ENCODE measurements at places on chromosomes 4 and X.
A peak's percentile ranks its signal among the peaks of the same experiment; 100 is the strongest.

- no peak for DNase-seq
These were observed 125.9 kb downstream of the MFAP3L start for GRCh38 chr4:169900241-169900845.

GRCh38 chrX:149129767-149130166 lies 375.3 kb downstream of the IDS start:
- DNase-seq, result no peak

DNA sequence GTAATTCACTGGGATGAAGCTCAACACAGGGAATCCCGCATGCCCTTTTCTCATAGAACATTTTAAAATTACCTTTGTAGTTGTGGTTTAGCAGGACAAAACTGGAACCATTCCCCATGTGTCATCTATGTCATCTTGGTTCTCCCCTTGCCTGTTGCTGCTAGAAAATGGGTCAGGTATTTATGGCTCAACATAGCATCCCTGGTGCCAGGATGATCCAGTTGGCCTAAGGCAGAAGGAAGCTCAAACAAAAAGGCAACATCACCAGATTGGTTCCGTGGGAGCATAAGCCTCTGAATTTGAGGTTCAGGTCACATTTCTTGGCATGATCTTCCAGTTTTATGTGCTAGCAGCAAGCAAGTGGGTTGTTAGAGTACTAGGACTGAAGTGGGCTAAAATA lies 552.6 kb upstream of the BOD1L1 start:
- DNase-seq, result no peak

DNA sequence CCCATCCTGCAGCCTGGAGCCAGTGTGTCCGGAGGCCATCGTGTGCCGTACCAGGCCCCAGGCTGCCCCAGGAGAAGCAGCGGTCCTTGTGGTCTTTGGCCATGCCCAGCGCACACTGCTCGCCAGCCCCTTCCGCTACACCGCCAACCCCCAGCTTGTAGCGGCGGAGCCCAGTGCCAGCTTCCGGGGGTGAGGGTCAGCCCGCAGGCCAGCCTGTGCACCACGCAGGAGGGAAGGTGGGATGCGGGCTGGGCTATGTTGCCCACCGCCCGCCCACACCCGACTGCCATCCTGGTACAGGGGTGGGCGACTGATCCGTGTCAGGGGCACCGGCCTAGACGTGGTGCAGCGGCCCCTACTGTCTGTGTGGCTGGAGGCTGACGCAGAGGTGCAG lies 7.6 kb upstream of the SRPK3 start:
- no peak for DNase-seq

GRCh38 chr4:40194602-40195161 lies 2.1 kb upstream of the RHOH start:
- no peak for DNase-seq

DNA sequence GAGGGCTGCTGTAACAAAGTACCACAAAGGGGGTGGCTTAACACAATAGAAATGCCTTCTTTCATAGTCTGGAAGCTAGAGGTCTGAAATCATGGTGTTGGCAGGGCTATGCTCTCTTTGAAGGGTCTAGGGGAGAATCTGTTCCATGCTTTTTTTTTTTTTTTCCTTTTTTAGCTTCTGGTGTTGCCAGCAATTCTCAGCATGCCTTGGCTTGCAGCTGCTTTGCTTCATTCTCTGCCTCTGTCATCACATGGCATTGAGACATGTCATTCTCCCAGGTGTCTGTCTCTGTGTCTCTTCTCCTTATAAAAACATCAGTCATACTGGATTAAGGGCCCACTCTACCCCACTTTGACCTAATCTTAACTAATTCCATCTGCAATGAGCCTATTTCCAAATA lies 78.6 kb upstream of the BOD1L1 start:
- no peak for DNase-seq

GRCh38 chrX:119482481-119483480 lies 14.5 kb downstream of the SLC25A5 start:
- DNase-seq, result peak; percentile 71

DNA sequence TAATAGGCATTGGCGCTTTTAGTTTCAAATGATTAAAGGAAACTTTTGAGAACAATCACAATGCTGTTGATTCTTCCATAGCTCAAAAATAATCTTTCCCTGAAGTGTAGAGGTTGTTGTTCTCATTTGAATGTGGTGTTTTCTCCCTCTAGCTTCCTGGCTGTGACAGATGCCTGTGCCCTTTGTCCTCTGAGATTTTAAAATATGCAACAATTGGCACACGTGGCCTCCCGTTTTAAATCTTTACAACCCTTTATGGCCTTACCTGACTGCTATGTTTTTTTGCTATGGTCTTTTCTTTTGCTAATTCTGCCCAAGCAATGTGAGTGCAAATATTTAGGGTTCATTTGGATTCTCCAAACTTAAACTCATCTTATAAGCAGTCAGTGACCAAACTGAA lies 22.9 kb upstream of the CASK start:
- DNase-seq, result no peak

DNA sequence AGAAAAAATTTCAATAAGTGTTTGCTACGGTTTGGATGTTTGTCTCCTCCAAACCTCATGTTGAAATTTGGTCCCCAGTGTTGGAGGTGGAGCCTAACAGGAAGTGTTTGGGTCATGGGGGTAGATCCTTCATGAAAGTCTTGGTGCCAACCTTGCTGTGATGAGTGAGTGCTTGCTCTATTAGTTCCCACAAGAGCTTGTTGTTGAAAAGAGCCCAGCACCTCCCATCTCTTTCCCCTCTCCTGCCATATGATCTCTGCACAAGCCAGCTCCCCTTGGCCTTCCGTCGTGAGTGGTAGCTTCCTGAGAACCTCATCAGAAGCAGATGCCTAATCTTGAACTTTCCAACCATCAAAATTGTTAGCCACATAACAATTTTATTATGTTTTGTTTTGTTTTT lies 10.3 kb upstream of the RAB40A start:
- no peak for DNase-seq

- DNase-seq, result no peak
These were observed 6.2 kb downstream of the TMEM131L start for GRCh38 chr4:153472122-153473037.

DNA sequence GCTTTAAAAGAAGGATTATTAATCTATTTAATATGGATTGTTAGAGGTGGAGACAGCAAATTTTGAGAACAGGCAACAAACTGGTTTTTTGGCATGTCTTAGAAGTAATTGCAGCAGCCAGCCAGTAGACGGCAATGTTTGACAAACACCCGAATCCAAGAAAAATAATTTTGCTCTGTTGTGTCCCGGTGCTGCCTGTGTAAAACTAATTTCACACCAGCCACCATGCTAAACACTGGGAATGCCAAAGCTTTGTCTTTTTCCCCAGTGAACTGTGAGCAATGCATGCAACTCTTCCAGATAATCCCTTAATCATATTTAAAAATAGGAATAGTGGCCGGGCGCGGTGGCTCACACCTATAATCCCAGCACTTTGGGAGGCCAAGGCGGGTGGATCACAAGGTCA lies 25.9 kb downstream of the SMIM31 start:
- peak; percentile 80 for DNase-seq

- no peak for DNase-seq
These were observed 182.3 kb downstream of the BANK1 start for GRCh38 chr4:101972791-101973190.

DNA sequence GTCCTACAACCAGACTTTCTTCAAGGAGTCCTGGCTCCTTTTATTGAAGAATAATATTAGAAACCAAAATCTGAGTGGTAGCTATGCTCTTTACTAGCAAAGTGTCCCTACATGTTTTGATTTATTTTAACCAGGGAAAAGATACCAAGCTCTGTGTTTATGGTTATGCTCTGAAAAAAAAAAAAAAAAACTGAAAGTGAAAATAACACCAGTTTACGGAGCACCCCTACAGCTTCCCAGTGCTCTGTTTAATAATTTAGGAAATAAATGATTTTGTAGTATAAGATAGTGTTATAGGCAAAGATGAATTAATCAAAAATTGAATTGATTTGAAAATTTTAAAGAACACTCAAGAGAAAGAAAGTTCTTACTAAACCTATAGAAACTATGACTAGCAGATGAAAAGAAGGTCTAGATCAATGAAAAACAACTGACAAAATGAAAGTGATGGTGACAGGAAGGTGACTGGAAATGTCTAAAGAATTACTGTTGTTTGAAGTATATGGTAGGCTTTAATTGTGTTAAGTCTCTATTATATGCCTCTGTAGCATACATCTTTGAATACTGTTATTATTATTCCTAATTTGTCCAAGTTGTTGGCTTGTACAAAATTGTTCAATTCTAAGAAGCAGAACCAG lies 1698.4 kb upstream of the PCDH10 start:
- DNase-seq, result no peak

- DNase-seq, result no peak
These were observed 321.3 kb downstream of the TMA16 start for GRCh38 chr4:163815776-163816175.

DNA sequence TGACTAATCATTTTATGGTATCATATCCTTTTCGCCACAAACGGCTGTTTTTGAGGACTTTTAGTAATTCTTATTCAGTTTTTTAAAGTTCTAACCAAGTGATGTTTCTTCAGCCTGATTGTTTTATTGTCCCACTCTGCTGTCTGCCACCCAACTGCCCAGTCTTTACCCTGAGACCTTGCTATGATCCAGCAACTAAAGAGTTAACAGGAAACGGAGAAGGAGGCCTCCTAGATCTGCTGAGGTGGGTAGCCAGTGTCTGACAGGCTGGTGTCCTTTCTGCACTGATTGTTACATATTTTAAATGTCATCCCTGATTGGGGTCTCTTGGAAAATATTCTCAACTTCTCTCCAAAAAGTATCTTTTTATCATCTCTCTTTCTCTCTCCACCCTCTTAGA lies 7.9 kb upstream of the TMEM150C start:
- no peak for DNase-seq

- no peak for DNase-seq
These were observed 90.4 kb downstream of the PHOX2B start for GRCh38 chr4:41658163-41658562.
